Osteoblast (primary cell): ENCODE measurements at places on chromosomes 3 and 15.

DNA sequence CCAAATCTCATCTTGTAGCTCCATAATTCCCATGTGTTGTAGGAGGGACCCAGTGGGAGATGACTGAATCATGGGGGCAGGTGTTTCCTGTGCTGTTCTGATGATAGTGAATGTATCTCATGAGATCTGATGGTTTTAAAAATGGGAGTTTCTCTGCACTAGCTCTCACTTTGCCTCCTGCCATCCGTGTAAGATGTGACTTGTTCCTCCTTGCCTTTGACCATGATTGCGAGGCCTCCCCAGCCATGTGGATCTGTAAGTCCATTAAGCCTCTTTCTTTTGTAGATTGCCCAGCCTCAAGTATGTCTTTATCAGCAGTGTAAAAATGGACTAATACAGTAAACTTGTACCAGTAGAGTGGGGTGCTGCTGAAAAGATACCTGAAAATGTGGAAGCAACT lies 44.5 kb downstream of the DUT start:
- DNase-seq: no peak

GRCh38 chr15:62506217-62506805 lies 341.2 kb upstream of the C2CD4B start:
- DNase-seq: peak; percentile 57

- DNase-seq: no peak
These were observed 88.8 kb upstream of the C3orf80 start for GRCh38 chr3:160136421-160136820.

GRCh38 chr3:74501007-74501406 lies 113.5 kb downstream of the CNTN3 start:
- no peak for DNase-seq

- DNase-seq: no peak
These were observed 27.2 kb upstream of the STT3B start for GRCh38 chr3:31505371-31506048.

DNA sequence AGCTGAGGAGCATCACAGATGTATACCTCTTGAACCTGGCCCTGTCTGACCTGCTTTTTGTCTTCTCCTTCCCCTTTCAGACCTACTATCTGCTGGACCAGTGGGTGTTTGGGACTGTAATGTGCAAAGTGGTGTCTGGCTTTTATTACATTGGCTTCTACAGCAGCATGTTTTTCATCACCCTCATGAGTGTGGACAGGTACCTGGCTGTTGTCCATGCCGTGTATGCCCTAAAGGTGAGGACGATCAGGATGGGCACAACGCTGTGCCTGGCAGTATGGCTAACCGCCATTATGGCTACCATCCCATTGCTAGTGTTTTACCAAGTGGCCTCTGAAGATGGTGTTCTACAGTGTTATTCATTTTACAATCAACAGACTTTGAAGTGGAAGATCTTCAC lies 3.0 kb downstream of the CCR8 start:
- DNase-seq: no peak

DNA sequence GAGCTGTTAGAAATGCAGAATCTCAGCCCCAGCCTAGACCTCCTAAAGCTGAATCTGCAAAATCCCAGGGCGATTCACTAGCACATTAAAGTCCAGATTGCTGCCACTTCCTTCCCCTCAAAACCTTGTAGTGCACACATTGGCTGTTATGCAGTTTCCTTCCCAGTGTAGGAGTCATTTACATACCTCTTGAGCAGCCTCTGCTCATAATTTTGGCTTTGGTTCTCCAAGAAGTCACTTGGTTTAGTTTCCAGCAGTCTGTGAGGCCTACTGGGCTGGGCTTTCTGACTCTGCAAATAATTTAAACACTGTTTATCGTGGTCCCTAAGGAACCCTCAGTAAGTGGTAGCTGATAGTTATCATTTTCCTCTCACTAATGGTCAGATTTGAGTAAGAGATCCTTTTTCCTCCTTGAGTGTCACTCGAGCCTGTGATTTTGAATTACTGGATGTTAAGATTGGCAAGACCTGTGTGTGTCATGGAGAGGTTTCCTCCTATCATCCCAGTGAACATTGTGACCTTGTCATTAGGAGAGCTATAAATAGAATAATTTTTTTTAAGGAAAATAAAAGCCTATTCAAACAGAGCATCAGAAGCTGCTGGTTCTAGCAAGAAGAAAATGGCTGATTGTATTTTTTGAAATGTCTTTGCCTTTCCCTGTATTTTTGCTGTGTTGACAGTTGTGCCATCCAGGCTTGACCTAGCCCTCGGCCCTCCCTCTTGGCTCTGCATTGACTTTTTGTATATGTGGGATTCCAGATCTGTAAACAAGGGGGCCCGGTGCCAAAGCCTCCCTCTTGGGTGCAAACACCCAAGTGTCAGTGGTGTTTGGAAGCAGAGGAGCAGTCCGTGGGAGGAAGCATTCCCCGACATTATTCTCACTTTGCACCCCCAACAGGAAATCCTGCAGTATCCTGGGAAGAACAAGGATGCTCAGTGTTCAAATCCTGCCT lies 134.8 kb upstream of the ANKRD28 start:
- DNase-seq: no peak

DNA sequence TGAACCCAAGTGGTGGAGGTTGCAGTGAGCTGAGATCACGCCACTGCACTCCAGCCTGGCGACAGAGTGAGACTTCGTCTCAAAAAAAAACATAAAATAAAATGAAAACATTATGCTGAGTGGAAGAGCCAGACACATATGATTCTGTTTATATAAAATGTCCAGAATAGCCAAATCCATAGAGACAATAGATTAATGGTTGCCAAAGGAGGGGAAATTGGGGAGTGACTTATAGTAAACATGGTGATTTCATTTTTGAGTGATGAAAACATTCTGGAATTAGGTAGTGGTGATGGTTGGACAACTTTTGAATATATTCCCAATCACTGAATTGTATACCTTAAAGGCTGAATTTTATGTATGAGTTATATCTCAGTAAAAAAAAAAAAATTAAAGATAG lies 172.0 kb upstream of the BFSP2 start:
- no peak for DNase-seq

DNA sequence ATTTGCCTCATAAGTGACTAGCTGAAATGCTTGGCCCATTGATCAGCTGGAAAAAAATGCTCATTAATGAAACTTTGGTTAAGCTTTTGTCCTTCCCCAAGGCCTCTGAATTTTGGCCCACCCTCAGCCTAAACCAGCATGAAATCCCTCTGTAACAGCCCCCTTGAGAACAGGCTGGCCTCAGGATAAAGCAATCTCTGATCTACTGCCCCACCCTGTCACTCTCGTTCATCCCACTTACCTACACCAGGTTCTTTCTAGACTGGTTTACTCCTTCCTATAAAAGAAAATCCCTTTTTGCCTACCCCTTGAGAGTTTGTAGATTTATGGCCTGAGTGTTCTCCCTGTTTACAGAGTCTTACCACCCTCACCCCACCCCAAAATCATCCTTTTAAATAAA lies 3.4 kb upstream of the AEN start:
- no peak for DNase-seq

DNA sequence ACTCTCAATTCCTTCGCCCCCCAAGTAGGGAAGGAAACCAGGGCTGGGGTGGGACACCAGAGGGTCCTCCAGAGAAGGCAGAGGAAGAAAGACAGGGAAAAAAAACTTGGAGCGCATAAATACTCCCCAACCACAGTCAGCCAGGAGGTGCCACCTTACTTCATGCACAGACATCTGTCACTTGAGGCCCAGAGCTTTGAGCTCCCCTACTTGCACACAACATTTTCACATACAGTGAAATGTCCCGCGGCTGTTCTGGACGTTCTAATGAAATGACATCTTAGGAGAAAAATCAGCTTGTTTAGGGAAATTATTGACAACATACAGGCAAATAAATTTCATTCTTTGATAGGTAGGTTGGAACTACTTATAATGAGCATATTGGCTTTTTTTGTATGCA lies 113.0 kb downstream of the LIPC start:
- no peak for DNase-seq

DNA sequence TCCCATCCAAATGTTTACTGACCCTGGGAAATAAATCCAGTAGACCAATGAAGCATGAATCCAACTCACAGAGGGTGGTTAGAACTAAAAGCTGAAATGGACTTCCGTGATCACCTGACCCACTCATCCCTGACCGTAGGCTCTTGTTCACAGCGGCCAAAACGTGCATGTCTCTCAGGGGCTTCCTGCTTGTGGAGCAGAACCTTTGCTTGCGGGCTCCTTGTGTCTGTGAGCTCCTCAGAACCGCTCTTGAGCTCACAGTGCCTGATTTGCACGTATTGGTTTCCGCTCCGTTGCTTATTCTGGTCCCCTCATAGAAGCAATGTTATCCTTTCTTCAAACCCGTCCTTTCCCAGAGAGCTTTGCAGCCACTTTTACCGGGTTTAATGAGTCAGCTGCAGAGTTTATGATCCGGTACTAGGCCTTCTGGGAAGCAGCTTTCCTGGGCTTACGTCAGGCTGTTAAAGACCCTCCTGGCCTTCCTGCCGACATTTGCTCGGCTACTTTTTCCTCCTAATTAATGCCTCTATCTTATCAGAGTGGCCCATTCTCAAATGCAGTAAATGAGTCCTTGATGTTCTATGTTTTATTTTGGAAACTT lies 35.4 kb downstream of the LIPC start:
- DNase-seq: no peak

DNA sequence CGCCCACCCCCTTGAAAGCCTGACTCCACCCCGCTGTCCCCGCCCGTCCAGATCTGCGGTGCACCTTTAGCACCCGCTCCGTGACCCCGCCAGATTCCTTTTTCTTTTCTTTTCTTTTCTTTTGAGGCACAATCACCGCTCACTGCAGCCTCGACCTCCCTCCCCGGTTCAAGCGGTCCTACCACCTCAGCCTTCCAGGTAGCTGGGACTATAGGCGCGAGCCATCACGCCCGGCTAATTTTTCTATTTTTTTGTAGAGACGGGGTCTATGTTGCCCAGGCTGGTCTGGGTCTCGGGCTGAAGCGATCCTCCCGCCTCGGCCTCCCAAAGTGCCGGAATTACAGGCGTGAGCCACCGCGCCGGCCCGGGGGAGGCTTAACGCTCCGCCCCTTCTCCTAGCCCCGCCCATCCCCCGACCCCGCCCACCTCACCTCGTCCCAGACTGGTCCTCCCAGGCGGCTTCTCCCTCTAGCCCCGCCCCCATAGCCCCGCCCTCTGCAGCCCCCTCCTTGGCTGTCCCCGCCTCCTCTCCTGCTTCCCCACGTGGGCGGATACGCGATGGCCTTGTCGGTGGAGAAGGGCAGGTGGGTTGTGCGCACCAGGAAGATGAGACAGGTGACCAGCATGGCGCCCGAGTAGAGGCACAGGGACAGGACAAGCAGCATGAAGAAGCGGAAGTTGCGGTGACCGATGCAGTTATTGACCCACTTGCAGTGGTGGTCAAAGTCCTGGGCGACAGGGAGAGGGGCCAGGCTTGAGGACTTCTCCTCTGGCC lies 3.2 kb downstream of the ZDHHC19 start:
- no peak for DNase-seq

- DNase-seq: no peak
These were observed 130.3 kb upstream of the WNT5A start for GRCh38 chr3:55617385-55617784.

GRCh38 chr15:52023169-52023922 lies 4.3 kb downstream of the MAPK6 start:
- DNase-seq: no peak

DNA sequence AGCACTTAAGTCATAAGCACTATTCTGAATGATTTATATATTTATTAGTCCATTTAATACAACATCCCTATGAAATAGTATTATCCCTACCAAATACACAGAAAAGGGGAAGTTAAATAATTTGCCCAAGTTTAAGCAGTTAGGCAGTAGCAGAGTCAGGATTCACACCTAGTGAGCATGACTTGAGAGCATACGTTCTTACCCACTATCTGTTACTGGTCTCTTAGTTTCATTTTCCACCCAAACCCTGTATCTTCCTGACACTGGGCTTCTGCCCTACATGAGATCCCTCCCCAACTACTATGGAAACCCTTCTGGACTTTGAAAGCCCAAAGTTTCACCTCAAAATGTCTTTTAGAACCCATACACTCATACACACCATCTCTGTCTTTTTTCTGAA lies 4.4 kb upstream of the ATOSA start:
- DNase-seq: no peak

DNA sequence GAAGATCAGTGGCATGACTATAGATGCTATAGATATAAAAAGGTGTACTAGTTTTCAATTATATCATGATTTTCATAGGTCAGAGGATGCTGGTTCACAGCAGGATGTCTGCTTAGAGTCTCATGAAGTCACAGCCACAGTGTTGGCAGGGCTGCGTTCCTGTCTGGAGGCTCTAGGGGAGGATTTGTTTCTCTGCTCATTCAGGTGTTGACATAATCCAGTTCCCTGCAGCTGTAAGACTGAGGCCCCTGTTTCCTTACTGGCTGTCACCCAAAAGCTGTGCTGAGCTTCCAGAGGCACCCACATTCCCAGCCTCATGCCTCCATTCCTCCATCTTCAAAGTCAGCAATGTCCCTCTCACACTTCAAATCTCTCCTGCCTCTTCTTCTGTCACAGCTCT lies 170.7 kb downstream of the OCA2 start:
- DNase-seq: no peak

DNA sequence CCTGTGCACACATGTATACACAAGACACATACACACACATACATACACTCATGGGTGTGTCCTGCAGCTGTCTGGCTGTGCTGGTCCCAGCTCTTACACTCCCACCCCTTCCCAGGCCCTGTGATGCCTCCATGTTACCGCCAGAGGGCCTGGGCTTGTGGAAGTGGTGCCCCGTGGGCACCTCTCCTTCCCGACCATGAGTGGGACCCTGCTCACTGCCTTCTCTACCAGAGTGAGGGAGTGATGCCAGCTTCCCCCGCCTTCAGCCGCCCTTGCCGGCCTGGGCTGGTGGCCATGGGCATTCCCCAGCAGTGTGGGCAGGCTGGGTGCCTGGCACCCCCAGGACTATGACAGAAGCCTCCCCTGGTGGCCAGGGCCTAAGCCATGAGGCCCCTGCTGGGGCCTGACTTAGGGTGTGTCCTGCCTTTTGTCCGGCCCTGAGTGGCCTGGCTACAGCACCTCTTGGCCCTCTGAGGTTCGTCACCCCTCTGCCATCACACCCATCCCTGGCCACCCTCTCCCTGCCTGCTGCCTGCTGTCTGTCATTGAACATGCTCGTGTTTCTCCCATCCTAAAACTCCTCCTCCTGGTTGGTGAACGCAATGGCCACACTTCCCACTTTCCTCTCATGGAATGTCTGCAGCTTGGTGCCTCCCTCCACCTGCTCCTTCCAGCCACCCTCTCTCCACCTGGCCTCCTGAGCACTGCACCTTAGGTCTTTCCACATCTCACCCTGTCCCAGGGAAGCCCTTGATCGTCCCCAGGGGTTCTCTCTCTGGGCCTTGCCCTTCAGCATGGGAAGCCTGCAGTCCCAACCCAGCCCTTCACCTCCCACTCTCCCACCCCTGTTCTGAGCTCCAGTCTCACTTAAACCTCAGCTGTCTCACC lies 14.6 kb downstream of the HDAC11 start:
- DNase-seq: peak; percentile 54

DNA sequence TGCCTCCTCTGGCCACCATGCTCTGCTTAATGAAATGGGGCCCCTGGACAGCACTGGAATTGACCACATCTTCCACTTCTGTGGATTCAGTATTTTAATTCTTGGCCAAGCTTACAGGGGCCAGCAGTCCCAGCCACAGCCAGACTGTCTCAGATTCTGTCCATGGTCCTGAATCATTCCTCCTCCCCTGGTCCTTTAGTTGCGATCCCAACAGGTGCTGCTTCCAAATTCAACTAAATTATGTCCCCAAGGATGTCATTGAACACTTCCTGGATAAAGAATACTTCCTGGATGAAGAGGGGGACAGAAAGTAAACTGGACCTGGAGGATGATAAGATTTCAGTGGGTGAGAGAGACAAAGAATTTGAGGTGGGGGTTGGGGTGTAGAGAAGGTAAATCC lies 111.1 kb upstream of the FOXB1 start:
- no peak for DNase-seq
